ENCODE measurements at places on chromosomes 16 and 17.
A peak's percentile ranks its signal among the peaks of the same experiment; 100 is the strongest.

- H3K27me3 ChIP-seq, result no peaks in the 10 kb centered on the region
- H3K4me1 ChIP-seq, result peaks cover 12% of the 10 kb centered on the region
- peak within 1 kb of the TSS; percentile 16 for H3K4me3 ChIP-seq
- H3K36me3 ChIP-seq, result no peaks in the 10 kb centered on the region
These were observed at the start of gene CHST4 for GRCh38 chr16:71526111-71526631. Gene CHST4, plus strand, starts transcription at chr16:71526426. Its CDS starts 10,252 bp downstream, at chr16:71536678.

DNA sequence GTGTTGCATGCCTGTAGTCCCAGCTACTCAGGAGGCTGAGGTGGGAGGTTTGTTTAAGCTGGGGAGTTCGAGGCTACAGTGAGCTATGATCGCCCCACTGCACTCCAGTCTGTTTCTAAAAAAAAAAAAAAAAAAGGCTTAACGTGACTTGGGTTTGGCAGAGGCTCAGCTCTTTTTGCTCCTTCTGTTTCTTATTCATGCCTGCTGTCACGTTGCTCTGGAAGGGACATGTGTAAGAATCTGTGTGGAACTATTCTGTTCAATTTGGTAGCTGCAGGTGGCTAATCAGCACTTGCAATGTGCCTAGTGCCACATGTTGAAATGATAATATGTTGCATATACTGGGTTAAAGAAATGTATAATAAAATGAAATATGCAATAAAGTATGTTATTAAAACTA lies 20.9 kb upstream of the SYT17 start:
- H3K27ac ChIP-seq, result no peak overlapping the region
- no peak overlapping the region for H3K4me3 ChIP-seq
- H3K27me3 ChIP-seq, result no peaks in the 10 kb centered on the region
- H3K36me3 ChIP-seq, result no peaks in the 10 kb centered on the region
- H3K4me1 ChIP-seq, result no peaks in the 10 kb centered on the region
- no peak for DNase-seq

DNA sequence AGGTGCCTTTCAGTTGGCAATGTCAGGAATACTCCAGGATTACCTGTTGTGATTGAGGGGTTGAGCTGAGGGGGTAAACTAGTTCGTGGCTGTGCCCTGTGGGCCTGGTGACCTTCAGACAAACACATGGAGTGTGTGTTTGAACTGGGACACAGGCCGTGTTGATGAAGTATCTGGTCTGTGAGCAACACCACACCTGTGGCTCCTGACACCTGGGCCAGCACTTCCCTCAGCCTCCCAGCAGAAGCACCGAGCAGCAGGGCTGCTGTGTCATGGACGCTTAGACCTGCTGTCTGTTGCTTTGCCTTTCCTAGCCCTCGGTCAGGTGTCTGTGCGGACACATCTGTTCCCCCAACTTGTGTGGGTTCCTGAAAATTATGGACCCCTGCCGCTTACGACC lies 82.9 kb downstream of the KSR1 start:
- peaks cover 58% of the 10 kb centered on the region for H3K4me1 ChIP-seq
- H3K4me3 ChIP-seq, result no peak overlapping the region
- no peaks in the 10 kb centered on the region for H3K27me3 ChIP-seq

- DNase-seq, result no peak
- H3K4me3 ChIP-seq, result no peak overlapping the region
- peaks cover 10% of the 10 kb centered on the region for H3K27me3 ChIP-seq
- no peaks in the 10 kb centered on the region for H3K36me3 ChIP-seq
- no peaks in the 10 kb centered on the region for H3K4me1 ChIP-seq
These were observed 44.7 kb downstream of the CDH1 start for GRCh38 chr16:68781784-68782183.

DNA sequence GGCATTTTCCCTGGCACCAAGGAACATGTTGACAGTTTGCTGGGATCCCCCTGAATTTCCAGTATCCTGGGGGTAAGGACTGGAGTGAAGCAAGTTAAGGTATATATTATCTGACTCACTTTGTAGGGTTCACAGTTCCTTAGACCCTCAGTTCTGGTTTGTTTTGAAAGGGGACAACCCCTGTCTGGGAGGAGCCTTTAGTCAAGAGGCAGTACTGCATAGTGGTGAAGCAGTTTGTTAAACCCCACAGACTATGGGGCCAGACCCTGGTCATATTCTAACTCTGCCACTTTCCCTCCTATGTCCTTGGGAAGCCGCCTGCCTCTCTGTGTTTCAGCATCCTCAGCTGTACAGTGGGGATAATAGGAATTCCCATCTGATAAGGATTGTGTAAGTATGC lies 145.5 kb upstream of the ZFHX3 start:
- no peak for DNase-seq
- no peaks in the 10 kb centered on the region for H3K36me3 ChIP-seq
- H3K4me3 ChIP-seq, result no peak overlapping the region
- no peak overlapping the region for H3K27ac ChIP-seq
- H3K4me1 ChIP-seq, result no peaks in the 10 kb centered on the region

GRCh38 chr16:66001432-66001831 lies 365.1 kb upstream of the CDH5 start:
- H3K4me3 ChIP-seq, result no peak overlapping the region
- no peaks in the 10 kb centered on the region for H3K27me3 ChIP-seq
- H3K36me3 ChIP-seq, result no peaks in the 10 kb centered on the region
- DNase-seq, result no peak
- no peak overlapping the region for H3K27ac ChIP-seq

DNA sequence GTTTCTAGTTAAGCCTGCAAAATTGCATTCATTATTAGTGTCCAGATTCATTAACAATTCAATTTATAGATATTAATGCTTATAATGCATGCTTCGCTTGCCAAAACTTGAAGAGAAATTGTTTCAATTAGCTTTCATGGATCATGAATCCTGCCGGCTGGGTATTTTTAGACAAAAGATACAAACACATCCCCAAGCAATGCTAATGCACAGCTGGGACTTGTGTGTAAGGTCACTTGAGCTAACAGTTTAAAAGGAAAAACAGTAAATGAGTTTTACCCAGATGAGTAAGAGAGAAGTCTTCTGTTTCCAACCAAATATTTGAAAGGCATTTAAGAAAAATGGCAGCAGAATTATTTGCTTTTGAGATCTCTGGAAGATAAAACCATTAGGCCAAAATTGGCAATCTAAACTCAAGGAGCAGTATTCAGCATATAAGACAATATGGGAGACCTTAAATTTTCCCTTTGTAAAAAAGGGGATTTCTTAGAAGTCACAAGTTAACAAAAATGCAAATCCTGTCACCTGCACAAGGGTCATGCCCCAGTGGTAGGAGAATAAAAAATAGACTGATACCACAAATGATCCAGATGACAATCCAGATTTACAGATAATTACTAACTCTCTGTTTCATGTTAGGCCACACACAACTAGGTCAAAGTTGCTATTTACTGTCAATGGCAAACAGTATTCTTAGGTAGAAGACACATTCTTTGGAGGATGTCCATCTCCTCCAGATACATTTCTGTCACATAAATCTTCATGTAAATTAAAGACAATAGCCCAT lies 418.4 kb upstream of the PMFBP1 start:
- H3K36me3 ChIP-seq, result no peaks in the 10 kb centered on the region
- H3K27ac ChIP-seq, result no peak overlapping the region
- H3K4me3 ChIP-seq, result no peak overlapping the region
- no peaks in the 10 kb centered on the region for H3K4me1 ChIP-seq
- no peaks in the 10 kb centered on the region for H3K27me3 ChIP-seq

- no peak overlapping the region for H3K27ac ChIP-seq
- H3K27me3 ChIP-seq, result no peaks in the 10 kb centered on the region
- H3K36me3 ChIP-seq, result no peaks in the 10 kb centered on the region
These were observed 70.3 kb downstream of the HLF start for GRCh38 chr17:55334881-55335540.

GRCh38 chr17:79859676-79860615 lies 20.7 kb upstream of the CBX4 start:
- no peaks in the 10 kb centered on the region for H3K4me1 ChIP-seq
- DNase-seq, result no peak
- H3K27me3 ChIP-seq, result no peaks in the 10 kb centered on the region
- H3K36me3 ChIP-seq, result no peaks in the 10 kb centered on the region
- H3K27ac ChIP-seq, result no peak overlapping the region
